ENCODE measurements at places on chromosomes 3 and 15. TPM values are rescaled to one million over a fixed set of nuclear protein-coding genes. Genes with fewer than 3 reads are reported as not detected.

DNA sequence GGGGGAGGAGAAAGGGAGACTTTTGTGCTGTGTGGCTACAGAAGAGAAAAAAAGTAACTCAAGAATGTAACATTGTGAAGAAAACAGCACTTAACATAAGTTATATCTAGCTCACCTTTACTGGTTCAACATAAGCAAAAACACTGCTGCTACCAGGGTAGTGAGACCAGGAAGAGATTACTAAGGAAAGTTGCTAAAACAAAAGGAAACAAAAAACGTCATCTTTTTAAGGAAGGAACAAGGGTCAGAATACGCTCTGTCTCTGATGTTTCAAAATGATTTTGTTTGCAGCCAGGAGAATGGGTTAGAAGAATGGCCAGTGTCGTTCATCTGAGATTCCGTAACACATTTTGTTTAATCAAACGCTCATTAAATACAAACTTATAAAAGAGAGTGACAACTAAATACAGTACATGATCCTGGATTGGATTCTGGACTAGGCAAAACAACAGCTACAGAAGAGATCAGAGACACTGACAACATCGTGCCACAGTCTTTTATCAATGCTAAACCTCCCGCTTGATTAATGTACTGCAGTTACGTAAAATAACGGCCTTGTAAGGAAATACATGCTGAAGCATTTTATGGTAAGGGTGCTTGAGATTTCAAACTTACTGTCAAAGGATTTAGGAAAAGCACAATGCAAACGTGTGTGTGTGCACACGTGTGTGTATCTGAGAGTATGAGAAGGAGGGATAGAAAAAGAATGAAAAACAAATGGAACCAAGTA, 67.7 kb downstream of the FOXP1 start:
- peaks cover 7% of the 10 kb centered on the region for H3K36me3 ChIP-seq
- no peak for DNase-seq
- H3K27me3 ChIP-seq = no peaks in the 10 kb centered on the region
- H3K27ac ChIP-seq = no peak overlapping the region
- no peak overlapping the region for H3K4me3 ChIP-seq

SLC51B gene
- total RNA-seq = not detected

DNA sequence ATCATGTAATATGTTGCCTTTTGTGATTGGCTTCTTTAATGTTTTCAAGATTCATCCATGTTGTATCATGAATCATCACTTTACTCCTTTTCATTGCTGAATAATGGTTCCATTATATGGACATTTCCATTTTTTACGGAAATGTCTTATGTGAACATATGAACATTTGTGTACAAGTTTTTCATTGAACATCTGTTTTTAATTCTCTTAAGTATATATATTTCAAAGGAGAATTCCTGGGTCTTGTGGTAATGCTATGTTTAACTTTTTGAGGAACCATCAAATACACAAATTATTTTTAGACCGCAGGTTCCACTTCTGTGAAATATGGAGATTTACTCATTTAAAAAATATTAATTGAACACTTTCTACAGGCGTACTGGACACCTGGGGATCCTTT, 85.7 kb downstream of the ARIH1 start:
- no peaks in the 10 kb centered on the region for H3K27me3 ChIP-seq
- DNase-seq = no peak
- peaks cover 4% of the 10 kb centered on the region for H3K4me1 ChIP-seq
- no peak overlapping the region for H3K4me3 ChIP-seq
- no peak overlapping the region for H3K27ac ChIP-seq
- H3K36me3 ChIP-seq = peaks cover 23% of the 10 kb centered on the region

GRCh38 chr3:195017151-195017550, 253.8 kb downstream of the XXYLT1 start:
- DNase-seq = no peak
- no peaks in the 10 kb centered on the region for H3K36me3 ChIP-seq
- no peak overlapping the region for H3K4me3 ChIP-seq

GRCh38 chr15:40098489-40099261, 10.0 kb downstream of the BMF start:
- H3K36me3 ChIP-seq = peaks cover 2% of the 10 kb centered on the region
- peaks cover 44% of the 10 kb centered on the region for H3K4me1 ChIP-seq
- H3K4me3 ChIP-seq = peak overlapping the region; percentile 55
- no peaks in the 10 kb centered on the region for H3K27me3 ChIP-seq
- H3K27ac ChIP-seq = peak overlapping the region; percentile 89
